ENCODE measurements at places on chromosomes 1 and 21.

GRCh38 chr1:219120624-219121544 is 52.8 kb upstream of the LYPLAL1 start:
- DNase-seq: no peak

- no peak for DNase-seq
These were observed 25.7 kb downstream of the FHAD1 start for GRCh38 chr1:15272782-15273127.

DNA sequence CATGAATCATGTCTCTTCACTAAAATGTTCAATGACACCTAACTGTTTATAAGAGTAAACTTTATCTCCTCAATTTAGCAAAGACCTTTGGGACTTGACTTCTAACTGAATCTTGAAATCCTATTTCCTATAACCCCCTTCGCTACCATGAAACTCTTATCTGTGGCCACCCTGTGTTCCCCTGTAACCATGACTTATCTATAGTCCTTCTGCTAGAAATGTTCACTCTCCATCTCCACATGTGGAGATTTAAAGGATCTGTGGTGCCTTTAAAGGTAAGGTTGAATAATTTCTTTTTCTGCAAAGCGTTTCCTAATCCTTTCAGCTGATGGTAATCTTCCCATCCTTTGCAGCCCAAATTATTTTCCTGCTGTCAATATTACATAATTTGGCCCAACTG is 436.3 kb upstream of the RUNX1 start:
- no peak for DNase-seq

- DNase-seq: no peak
These were observed 51.5 kb downstream of the SYT2 start for GRCh38 chr1:202658769-202659168.

- DNase-seq: peak; percentile 95
These were observed 14.1 kb downstream of the TMEM53 start for GRCh38 chr1:44660176-44660575.

GRCh38 chr1:109991400-109991925 is 6.9 kb downstream of the AHCYL1 start:
- no peak for DNase-seq

DNA sequence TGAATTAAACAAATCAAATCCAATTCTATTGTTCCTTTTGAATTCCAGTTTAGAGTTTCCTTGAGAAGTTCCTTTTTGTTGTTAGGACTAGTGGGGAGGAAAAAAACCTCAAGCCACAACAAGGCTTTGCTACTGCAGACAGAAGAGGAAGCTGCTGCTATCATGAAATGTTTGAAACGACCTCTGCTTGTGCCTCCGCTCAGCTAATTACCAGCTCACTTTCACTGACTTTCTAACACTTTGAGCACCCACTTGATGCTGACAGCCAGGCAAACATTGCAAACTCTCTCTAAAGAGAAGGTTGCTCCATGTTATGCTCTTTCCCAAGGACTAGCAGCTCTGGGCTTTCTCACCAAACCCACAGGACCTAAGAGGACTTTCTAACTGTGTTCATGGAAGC is 203.9 kb upstream of the PROX1 start:
- DNase-seq: no peak

DNA sequence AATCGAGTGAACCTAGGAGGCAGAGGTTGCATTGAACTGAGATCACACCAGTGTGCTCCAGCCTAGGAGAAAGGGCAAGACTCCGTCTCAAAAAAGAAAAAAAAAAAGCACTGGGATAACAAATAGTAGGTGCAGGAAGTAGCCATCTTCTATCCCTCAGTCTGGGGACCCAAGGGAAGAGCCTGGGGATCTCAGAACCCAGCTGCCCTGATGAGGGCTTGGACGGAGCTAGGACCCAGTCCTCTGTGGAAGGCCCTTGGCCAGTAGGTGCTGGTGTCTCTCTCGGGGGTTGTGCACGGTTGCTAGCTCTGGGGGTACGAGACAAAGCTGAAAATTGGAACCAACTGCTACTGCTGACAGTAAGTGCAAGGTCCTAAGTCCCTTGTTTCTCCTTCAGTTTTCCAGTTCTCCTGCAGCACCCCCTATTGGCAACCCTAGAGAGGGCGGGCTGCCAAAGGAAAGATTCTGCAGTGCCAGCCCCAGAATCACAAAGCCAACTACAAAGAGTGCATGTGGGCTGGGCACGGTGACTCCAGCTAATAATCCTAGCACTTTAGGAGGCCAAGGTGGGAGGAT is 57.6 kb upstream of the KIF1B start:
- peak; percentile 69 for DNase-seq

GRCh38 chr1:175511496-175511895 is 231.9 kb downstream of the TNR start:
- DNase-seq: no peak

DNA sequence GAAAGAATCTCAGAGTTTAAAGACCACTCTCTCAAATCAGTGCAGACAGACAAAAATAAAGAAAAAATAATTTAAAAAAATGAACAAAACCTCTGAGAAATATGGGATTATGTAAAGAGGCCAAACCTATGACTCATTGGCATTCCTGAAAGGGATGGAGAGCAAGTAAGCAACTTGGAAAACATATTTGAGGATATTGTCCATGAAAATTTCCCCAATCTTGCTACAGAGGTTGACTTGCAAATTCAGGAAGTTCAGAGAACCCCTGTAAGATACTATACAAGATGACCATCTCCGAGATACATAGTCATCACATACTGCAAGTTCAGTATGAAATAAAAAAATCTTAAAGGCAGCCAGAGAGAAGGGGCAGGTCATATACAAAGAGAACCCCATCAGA is 43.7 kb upstream of the IVNS1ABP start:
- no peak for DNase-seq

DNA sequence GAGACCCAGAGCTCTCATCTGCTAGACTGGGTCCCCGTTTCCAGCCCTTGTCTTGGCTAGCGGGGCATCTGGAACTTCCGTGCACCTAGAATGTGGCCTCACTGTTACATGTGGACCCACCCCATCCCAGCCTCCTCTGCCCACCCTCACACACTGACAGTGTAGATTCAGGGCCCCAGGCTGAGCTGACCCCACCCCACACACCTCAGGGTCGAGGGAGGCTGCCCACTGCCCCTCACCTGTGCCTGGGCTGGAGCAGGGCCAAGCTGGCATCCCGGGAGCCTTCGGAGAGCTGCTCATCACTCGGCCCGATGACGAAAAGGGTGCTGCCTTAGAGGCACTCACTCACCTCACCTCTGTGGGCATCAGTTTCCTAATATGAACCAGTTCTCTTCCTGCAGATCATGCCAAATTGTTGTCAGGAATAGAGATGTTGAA is 11.1 kb downstream of the ACOT11 start:
- no peak for DNase-seq

- DNase-seq: no peak
These were observed 34.7 kb upstream of the C1orf115 start for GRCh38 chr1:220655509-220655908.

- peak; percentile 80 for DNase-seq
These were observed 1.3 kb downstream of the HES3 start for GRCh38 chr1:6245086-6245868.

DNA sequence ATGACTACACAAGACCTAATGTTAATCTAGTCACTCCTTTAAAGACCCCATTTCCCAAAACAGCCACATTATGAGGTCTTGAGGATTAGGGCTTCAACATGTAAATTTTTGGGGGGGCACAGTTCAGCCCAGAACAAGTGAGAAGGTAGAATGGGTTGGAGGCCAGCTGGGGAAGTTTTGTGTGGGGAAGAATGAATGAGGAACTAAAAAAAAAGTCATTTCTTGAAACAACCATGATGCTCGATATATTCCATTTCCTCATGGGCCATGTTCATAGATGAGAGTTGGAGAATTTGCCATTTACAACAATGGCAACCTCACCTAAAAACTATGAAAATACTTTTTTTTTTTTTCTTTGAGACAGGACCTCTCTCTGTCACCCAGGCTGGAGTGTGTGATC is 14.5 kb downstream of the NLRP3 start:
- DNase-seq: no peak

GRCh38 chr1:37741130-37741529 is 23.8 kb downstream of the EPHA10 start:
- DNase-seq: no peak

DNA sequence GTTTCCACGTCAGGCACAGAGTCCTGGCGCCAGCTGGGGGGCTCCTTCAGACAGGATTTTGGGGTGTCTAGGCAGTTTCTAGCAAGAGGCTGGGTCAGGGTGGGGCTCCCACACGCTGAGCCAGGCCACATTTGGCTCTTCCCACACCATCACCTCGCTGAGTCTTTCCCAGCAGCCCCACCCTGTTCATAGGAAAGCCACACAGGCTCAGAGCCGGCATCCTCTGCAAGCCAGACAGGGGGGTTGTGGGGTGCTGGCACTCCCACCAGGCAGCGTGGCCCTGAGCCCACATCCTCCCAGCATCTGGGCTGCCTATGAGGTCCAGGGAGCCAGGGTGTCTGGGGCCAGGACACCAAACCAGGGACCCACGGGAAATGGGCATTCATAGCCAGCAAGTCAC is 2.8 kb upstream of the GPR153 start:
- no peak for DNase-seq

DNA sequence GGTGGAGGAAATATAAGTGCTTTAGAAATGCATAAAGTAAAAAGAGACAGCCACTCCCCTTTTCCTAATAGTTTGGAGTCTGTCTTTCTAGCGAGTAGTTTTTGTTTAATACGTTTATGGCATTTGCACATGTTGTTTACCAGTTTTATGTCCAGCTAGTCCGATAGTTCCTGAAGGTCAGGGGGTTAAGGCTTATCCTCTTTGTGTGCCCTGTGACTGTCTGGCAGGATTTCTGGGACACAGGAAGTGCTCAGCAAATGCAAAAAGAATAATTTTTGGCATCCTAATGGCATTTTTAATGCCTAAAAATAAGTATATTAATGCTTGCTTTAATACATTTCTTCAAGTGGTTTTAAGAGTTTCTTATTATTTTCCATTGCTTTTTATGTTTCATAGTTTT is 58.4 kb downstream of the DYRK1A start:
- no peak for DNase-seq

DNA sequence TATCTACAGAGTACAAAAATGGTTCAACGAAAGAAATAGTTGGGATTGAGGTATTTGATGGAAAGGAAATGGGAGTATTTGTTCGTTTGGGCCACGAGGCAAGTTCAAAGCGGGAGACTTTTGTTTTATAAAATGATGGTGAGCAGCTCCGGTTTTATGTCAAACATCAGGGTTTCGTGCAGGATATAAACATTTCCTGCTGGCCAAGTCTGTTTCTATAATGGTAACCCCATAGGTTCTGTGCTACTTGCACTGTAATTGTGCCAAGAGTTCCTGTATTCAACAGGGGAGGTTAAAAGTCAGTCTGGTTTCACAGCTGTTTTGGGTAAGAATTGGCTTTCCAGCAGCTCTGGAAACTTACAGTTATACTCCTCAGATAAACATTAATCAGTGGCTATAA is 290.3 kb upstream of the NRIP1 start:
- no peak for DNase-seq

- no peak for DNase-seq
These were observed 20.0 kb upstream of the RNF19B start for GRCh38 chr1:32984455-32985171.

- DNase-seq: no peak
These were observed 71.1 kb downstream of the LAMC1 start for GRCh38 chr1:183094351-183094750.

DNA sequence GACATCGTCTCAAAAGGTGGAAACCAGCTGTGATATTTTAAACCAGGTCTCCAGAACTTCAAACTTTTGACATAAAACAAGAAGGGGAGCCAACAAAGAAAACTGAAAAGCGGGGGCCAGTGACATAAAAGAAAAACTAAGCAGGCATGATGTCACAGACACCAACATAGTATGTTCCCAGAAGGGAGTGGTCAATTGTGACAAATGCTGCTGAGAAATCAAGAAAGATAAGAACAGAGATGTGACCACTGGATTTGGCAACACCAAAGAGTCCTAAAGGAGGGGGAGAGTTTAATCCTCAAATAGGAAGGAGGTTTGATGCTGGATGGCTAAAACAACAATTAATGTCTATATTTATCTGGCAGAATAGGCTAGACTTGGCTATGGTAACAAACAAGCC is 2.3 kb upstream of the RNF19B start:
- no peak for DNase-seq

- no peak for DNase-seq
These were observed 10.3 kb upstream of the CFAP126 start for GRCh38 chr1:161378014-161378413.

- DNase-seq: no peak
These were observed 4.3 kb downstream of the ATP8B2 start for GRCh38 chr1:154329551-154330131.

DNA sequence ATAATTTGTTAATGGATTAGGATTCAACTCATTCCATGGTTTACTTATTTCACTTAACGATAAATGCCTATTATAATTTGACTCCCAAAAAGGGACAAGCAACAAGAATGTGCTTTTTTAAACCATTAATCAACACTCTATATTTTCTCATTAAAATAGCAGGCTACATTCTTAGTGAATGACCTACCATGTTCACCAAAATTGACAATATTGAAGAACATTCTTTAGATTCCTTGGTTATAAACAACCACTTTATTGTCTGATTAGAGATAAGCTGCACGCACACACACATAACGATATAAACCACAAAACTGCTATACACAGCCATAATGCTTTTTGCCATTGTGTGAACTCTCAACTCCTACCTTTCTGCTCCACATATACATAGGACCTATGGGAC is 75.4 kb upstream of the LRRC7 start:
- DNase-seq: no peak

DNA sequence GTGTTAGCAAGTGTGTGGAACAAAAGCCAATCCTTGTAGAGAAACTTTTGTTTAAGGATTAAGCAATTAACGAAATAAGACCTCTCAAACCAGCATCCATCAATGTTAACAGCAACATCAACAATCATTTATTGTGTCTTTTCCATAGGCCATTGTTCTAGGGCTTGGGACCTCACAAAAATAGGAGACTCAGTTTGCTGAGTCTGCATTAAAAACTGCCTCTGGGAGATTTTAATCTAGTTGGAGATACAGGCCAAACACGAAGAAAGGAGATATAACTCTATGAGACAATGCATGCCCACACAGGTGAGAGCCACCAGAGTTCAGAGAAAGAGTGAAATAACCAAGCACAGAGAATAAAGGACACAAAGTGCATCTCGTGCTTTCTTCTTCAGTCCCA is 14.4 kb upstream of the SELP start:
- DNase-seq: no peak

GRCh38 chr21:46425041-46425440 is 33.6 kb upstream of the DIP2A start:
- no peak for DNase-seq

DNA sequence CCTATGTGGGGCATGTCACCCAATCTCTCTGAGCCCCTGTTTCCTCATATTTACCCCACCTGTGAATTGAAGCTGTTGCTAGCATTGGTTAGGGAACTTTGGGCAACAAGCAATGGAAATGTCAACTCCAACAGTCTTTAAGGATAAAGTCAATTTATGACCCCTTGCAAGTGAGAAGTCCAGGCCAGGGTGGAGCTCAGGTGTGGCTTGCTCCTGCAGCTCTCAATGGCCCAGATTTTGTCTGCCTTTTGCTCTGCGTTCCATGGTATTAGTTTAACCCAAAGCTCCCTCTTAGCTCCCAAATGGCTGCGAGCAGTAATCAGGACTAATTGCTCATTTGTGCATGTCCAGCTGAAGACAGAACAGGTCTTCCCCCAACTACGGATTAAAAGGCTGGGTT is 70.4 kb upstream of the ABCG1 start:
- DNase-seq: no peak

- DNase-seq: no peak
These were observed 1.1 kb upstream of the ATP8B2 start for GRCh38 chr1:154324241-154324640.

Data from right lobe of liver (tissue), 6 donors.